Vagina (tissue), 2 donors: ENCODE measurements at places on chromosomes 3 and 15. TPM values are rescaled to one million over a fixed set of nuclear protein-coding genes. Genes with fewer than 3 reads are reported as not detected.

DNA sequence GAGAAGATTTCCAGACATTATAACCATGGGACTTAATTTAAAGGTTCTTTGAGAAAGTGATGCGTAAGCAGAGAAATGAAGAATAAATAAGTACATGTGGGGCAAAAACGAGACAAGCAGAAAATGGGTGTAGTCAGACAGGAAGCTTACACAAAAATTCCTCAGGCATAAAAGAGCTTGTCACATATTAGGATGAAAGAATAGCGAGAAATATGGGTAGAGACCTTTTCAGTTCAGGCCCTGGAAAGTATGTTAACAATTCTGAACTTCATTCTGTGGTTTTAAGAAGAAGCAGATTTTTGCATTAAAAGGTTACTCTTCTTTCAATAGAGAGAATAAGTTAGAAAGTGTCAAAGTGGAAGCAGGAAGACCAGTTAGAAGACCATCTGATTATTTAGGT lies 352.4 kb downstream of the ROBO1 start:
- no peak for DNase-seq
- H3K27ac ChIP-seq: no peak overlapping the region
- no peaks in the 10 kb centered on the region for H3K4me1 ChIP-seq
- H3K36me3 ChIP-seq: no peaks in the 10 kb centered on the region

GRCh38 chr3:112047264-112047663 lies 12.7 kb downstream of the TMPRSS7 start:
- no peaks in the 10 kb centered on the region for H3K27me3 ChIP-seq
- no peak overlapping the region for H3K27ac ChIP-seq
- no peaks in the 10 kb centered on the region for H3K36me3 ChIP-seq
- no peak overlapping the region for H3K4me3 ChIP-seq
- H3K4me1 ChIP-seq: no peaks in the 10 kb centered on the region
- DNase-seq: no peak

DNA sequence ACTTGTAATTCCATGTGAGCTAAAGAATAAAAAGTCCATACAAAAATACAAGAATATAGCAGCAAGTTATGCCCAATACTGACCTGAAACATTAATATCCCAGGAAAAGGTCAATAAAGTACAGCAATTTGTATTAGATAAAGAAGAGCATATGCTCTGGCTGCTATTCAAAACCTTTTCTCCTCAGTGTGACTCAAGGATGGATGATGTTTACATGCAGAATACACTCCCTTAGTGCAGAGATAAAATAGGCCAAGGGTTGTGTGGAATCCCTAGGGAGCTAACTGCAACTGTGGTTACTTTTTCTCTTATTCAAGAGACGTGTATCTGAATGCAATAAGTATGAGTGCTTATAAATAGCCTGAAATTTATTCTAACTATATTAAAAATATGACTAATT lies 78.7 kb downstream of the SLC9A9 start:
- no peak overlapping the region for H3K27ac ChIP-seq
- H3K4me3 ChIP-seq: no peak overlapping the region
- no peaks in the 10 kb centered on the region for H3K27me3 ChIP-seq
- H3K4me1 ChIP-seq: peaks cover 8% of the 10 kb centered on the region
- DNase-seq: no peak

GRCh38 chr3:189724356-189724755 lies 93.2 kb downstream of the TP63 start:
- DNase-seq: no peak
- H3K4me3 ChIP-seq: no peak overlapping the region
- H3K36me3 ChIP-seq: no peaks in the 10 kb centered on the region

The SRGAP3 gene
- total RNA-seq: 20.6 TPM

The HEXA gene
- total RNA-seq: 82.5 TPM

The SMCO1 gene
- total RNA-seq: not detected

The CPNE9 gene
- total RNA-seq: not detected

The CCR8 gene
- not detected for total RNA-seq
